Amygdala (tissue), 56 donors: ENCODE measurements at places on chromosomes 3 and 15.

GRCh38 chr3:19190602-19191001, 42.3 kb downstream of the KCNH8 start:
- DNase-seq: no peak

DNA sequence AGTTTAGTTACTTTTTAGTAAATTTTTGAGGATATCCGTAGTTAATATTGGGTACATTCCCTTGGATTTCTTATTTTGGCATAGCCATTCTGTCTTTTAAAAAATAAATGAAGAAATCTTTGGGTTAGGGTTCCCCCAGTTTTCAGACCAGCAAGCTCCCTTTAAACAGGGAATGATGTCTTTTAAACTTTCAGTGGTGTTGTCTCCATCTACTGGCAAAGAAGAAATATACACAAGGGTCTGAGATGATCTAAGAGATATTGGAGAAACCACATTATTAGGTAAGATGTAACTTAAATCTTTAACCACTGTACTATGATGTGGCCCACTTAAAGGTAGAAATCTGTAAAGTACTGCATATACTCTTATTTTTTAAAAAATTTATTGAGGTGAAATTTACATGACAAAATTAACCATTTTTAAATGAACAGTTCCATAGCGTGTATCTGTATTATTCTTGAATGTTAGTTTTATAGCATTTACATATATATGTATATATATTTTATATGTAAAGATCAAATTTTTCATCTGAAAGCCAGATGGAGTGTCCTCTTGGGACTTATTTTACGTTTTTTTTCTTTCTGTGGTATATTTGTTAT, 35.1 kb upstream of the EIF3J start:
- DNase-seq: no peak

DNA sequence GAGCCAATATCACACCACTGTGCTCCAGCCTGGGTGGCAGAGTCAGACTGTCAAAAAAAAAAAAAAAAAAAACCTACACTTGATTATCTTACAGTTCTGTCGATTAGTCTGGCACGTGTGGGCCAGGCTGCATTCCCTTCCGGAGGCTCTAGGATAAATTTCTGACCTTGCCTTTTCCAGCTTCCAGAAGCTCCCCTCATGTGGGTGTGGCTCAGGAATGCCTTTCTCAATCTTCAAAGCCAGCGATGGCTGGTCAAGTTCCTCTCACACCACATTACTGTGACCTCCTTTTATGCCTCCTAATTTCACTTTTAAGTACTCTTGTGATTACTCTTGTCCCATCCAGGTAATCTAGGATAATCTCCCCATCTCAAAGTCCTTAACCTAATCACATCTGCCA, 58.2 kb upstream of the DUT start:
- no peak for DNase-seq

DNA sequence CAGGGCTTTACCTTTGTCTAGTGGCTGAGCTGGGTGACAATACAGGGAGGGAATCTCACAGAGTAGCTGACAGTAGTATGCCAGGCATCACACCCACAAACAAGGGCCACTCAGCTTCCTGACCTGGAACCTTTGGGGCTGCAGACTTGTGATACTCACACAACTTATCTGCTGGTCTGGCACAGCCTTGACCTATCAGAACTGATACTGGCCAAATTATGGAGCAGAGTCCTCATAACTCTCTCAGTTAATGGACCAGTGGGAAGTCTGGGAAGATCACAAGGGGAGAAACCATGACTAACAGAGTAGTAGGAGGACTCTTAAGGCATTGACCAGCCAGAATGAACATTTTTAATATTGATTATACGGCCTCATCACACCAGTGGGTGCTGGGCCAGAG, 19.4 kb downstream of the MRPL46 start:
- DNase-seq: no peak

GRCh38 chr3:60444898-60445437, 806.3 kb downstream of the FHIT start:
- no peak for DNase-seq

GRCh38 chr15:28269097-28269496, 52.9 kb downstream of the HERC2 start:
- no peak for DNase-seq

GRCh38 chr3:128493570-128494366, 767 bp upstream of the GATA2 start:
- DNase-seq: no peak

DNA sequence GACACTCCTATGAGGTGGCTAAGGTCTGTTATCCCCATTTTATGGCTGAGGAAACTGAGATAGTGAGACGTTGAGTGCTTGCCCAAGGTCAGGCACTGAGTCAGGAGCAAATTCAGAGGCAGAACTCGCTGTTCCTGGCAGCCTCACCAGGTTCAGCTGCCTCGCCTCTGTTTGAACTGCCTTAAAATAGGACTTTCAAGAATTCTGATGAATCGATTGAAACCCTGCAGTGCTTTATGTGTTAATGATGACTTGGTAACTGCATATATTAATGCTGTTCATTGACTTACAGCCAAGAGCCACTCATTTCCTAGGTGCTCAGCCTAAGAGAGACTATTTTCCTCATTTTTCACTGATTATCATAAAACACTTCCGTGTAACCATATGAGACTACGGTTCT, 79.5 kb upstream of the BHLHE40 start:
- DNase-seq: no peak

DNA sequence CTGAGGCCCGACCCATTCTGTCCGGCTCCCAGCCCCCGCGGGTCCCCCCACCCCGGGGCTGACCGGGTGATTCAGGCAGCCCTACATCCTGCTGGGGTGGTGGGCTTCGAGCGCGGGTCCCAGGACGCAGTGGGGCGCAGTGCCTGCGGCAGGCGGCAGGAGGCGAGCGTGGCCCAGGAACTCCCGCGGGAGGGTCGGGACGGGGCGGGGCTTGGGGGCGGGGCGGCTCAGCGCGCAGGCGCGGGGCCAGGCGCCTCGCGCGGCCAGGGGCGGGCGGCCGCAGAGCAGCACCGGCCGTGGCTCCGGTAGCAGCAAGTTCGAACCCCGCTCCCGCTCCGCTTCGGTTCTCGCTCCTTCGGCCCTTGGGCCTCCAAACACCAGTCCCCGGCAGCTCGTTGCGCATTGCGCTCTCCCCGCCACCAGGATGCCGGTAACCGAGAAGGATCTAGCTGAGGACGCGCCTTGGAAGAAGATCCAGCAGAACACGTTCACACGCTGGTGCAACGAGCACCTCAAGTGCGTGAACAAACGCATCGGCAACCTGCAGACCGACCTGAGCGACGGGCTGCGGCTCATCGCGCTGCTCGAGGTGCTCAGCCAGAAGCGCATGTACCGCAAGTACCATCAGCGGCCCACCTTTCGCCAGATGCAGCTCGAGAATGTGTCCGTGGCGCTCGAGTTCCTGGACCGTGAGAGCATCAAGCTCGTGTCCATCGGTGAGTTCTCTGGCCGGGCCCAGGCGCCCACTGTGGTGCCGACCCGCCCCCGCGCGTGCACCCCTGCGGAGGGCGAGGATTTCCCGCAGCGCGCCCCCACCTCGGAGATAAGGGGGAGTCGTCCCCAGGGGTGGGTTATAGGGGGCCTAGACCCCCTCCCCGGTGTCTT, at the start of gene FLNB:
Gene FLNB (plus strand): TSS at position 282 of the 885 bp plus-strand sequence. CDS start 143 bp downstream, at position 425.
- peak; percentile 49 for DNase-seq

DNA sequence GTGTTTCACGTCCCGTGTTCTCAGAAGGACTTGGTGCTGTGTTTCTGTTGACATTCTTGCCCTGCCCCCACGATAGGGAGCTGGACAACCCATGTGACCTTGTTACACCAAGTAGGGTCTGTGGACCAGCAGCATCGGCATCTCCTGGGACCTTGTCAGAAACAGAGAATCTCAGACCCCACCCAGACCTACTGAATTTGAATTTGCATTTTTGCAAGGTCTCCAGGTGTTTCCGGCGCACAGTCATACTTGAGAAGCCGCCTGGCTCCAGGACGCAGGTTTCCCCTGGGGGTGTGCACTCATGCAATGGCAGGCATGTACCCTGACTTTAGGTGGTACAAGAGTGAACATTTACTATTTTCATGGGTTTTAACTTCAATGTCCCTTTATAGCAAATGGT, 117.9 kb downstream of the TLE3 start:
- no peak for DNase-seq

DNA sequence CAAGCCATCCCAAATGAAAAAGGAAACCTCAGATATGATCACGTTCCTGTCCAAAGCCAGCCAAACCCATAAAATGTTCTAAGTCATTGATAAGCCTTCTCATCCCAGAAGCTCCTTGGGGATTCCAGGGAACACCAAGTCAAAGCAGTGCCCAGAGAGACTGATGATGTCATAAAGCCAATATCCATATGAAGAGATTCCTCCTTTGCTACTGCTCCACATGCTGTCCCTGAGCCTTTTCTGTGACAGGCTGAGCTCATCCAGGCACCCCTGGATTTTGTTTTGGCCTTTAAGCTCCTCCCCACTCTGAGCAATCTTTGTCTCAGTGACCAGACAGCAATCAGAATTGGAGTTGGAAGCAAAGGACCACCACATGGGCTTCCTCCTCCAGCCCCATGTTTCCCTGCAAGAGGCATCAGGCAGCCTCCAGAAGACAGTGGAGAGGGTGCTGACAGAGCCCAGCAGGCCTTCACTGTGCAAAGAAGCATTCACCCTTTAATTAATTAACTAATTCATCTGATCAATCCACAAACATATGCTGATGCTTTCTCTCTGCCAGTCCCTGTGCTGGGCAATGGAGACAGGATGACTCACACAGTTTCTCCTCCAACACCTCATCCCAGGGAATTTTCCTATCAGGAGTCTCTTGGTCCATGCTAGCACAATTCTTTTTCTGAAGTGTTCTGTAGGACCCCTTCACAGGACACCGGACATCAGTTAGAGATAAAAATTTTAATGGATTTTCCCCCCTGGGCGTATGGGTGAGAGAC, 25.0 kb downstream of the MEX3B start:
- DNase-seq: no peak
